ENCODE measurements at places on chromosomes 5 and 9. TPM values are rescaled to one million over a fixed set of nuclear protein-coding genes. Genes with fewer than 3 reads are reported as not detected.

DNA sequence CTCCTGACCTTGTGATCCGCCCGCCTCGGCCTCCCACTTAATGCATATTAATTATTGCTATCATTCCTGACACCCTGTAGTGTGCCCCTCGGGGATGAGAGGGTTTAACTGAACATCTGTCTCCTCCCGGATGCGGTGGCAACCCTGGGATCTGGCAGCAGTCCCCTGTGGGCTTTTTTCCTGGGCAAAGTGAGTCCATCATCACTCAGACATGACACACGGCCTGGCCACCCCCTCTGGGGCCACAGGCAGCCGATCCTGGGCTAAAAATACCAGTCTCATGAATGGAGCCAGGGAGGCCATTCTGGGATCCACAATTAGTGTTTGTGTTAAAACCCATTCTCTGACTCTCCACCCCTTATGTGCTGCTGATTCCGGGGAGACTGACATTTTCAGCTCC, 161.2 kb downstream of the RGS3 start:
- no peak for DNase-seq

POLR1E gene
- polyA plus RNA-seq = 21.6 TPM

DNA sequence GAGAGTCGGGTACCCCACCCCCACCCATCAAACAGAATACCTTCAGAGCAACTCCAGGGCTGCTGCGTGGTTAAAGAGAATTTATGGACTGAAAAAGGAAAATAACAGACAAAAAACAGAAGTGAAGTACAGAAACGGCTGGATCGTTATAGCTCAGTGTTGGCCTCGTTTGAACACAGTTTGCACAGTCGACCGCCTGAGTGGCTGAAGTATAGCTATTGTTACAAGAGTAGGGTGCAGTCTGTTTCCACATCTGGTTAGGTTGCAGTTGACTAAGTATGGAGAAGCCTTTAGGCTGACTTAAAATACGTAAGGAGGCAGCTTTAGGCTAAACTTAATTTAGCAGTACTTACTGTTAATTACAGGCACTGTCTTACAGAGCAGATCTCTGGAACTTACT, 121.2 kb downstream of the GCNT1 start:
- no peak for DNase-seq

- DNase-seq = no peak
Measured at GRCh38 chr5:109880907-109881685, 191.4 kb downstream of the MAN2A1 start.

GRCh38 chr9:93612796-93613154, 36.4 kb downstream of the PHF2 start:
- no peak for DNase-seq

DNA sequence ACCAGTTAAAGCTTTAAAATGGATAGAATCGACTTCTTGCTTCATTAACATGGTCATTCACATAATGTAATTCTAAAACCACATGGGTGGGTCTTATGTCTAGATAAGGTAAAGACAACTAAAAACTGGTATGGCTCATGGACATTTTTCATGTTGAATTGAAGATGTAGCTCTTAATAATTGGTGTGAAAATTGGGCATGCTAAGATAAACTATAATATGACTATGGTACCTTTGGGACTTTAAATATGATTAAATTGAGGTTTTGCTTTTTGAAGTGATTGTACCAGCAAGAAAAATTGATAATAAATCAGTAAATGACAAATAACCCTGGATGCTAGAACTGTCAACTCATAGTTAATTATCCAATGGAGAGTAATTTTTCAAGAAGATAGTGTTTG, 710.7 kb upstream of the PTPRD start:
- no peak for DNase-seq

GRCh38 chr5:72210888-72211678, 103.8 kb downstream of the MAP1B start:
- no peak for DNase-seq

FGD3 gene
- polyA plus RNA-seq = not detected

DNA sequence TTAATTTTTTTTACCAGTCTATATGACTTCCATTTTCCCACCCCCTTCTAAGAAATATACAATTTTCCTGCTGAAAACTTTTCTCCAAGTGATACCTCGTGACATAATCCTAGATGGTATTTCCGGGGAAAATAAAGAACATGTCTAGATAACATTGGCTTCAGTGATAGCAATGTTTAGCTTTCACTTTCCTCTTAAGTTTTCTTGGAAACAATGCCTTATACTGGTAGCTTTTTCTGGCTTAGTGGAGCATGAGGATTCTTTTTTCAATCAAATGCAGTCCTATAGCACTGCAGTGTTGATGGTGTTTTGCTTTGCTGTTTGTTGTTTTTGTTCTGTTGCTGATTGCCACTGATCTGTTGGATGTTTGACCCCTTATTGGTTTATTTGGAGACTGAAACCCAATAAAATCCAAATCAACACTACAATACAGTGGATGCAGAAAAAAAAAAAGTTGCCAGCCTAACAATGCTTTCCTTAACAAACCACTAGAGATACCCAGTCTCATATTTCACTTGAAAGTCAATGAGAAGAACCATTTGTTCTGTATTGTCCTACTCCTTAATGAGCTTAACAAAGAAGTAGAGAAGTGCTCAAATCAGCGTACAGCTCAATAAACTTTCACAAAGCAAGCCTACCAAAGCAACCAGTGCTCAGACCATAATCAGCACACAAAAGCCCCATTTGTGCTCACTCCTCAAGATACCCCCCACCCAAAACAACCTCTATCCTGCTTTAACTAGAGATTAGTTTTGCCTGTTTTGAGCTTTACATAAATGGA, 74.2 kb upstream of the GRAMD2B start:
- DNase-seq = no peak

COL15A1 gene
- 74.5 TPM for polyA plus RNA-seq

- DNase-seq = no peak
Measured at GRCh38 chr5:127451096-127451495, 66.3 kb upstream of the PRRC1 start.

GRCh38 chr5:13572163-13572562, 372.3 kb downstream of the DNAH5 start:
- no peak for DNase-seq

DNA sequence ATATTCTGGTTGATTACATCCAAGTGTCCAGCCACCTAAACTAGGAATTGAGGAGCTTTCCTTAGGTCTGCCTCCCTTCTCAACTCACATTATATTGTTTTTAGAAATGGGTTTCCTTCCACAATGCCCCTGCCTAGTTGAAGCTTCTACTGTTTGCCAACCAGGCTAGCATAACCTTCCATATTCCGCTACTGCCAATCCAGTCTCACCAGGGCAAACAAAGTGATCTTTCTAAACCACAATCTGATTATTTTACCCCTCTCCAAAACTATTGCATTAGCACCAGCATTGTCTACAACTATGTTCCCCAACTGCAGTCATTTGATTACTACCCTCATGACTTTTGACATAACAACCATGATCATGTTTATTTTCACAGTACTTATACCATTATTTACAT, 115.8 kb upstream of the RASEF start:
- no peak for DNase-seq

DNA sequence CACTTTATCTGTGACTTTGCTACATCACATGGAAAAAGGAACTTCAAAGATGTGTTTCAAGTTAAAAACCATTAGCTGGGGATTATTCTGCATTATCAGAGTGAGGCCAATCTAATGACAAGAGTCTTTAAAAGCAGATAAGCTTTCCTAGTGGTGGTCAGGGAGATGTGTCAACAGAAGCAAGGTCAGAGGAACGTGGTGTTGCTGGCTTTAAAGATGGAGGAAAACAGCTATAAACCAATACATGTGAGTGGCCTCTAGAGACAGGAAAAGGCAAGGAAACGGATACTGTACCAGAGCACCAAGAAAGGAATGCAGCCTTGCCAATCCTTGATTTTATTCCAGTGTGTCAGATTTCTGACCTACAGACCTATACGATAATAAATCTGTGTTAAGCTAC, 204.2 kb downstream of the TAF11L14 start:
- no peak for DNase-seq

STK10 gene
- polyA plus RNA-seq = 12.1 TPM

RNF183 gene
- polyA plus RNA-seq = not detected

PCDHGB2 gene
- polyA plus RNA-seq = 4.0 TPM

- no peak for DNase-seq
Measured at GRCh38 chr9:131856105-131856504, 116.2 kb upstream of the RAPGEF1 start.

DNA sequence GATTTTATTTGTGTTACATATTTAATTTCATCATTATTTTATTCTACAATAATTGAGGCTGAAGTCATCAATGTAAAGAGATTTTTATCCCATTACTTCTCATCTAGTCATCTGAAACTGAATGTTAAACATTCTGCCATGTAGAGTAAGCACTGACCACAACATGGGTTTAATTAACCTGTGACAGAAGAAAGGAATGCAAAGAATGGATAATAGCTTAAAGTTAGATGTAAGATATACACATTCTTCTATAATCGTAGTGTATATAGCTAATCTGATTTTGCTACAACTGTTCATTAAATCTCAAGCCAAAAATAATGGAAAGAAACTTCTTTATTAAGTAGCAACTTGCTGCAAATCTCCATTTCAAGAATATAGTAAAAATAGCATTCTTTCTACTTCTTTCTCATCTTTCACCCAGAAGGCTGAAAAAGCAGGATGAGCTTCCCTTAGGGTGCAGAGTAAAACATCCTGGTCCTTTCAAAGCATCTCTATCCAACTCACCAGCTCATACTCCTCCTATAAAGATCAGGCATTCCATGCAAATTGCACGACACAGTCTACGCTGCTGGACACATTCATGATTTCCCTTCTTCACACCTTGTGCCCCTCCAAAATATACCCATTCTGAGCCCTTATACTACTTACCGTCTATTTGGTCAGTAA, 115.2 kb downstream of the EFNA5 start:
- no peak for DNase-seq

SLCO6A1 gene
- not detected for polyA plus RNA-seq

GRCh38 chr5:154309371-154309745, 118.8 kb downstream of the GALNT10 start:
- DNase-seq = peak; percentile 15

DNA sequence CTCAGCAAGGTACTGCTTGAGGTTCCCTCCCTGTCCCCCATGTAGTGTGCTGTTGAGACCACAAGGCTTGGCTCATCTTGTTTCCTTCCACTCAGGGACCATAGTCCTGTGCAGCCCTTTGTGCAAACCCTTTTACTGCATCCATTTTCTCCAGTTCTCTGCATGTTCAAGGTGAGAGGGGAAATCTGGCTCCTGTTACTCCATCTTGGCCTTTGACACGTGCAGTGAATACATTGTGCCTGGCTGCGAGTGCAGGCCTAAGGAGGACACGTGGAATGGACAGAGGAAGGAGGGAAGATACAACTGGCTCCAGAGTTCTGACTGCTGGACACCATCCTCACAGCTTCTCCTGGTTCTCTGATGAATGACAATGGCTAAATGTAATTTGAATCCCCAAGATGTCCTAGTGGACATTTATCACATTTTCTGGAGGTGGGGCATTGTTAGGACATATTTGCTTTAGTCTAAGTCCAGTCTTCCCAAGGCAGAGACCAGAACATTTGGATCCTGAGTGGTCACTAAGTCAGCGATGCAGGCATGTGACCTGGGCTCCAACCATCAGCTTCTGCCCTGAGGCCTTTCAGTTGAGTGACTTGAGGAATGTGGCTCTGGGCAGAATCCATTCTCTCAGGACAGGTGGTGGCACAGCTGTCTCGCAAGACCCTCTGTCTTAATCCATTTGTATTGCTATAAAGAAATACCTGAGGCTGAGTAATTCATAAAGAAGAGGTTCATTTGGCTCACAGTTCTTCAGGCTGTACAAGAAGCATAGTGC, 189.0 kb upstream of the DAP start:
- DNase-seq = no peak

- no peak for DNase-seq
Measured at GRCh38 chr9:91995000-91995655, 45.1 kb upstream of the ROR2 start.

GRCh38 chr5:140322751-140323731, 20.1 kb upstream of the PFDN1 start:
- peak; percentile 77 for DNase-seq

DNA sequence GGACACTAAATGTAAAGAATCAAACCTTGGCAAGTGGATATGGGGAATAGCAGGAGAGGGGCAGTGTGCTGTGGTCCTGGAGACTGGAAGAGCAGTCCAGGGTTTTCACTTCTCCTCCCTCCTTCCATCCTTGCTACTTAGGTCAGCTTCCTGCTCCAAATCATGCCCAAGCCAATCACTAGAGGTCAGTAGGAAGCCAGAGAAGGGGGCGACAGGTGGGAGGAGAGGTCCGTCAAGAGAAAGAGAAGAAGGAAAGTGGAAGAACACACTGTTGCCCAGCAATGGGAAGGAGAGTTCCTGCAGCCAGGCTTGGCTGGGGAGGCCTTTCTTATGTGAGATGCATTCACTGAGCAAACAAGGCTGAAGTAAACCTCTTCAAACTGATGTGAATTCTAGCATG, 289.6 kb downstream of the DTWD2 start:
- no peak for DNase-seq

- DNase-seq = no peak
Measured at GRCh38 chr9:114864471-114864870, 58.6 kb upstream of the TNFSF15 start.

DNA sequence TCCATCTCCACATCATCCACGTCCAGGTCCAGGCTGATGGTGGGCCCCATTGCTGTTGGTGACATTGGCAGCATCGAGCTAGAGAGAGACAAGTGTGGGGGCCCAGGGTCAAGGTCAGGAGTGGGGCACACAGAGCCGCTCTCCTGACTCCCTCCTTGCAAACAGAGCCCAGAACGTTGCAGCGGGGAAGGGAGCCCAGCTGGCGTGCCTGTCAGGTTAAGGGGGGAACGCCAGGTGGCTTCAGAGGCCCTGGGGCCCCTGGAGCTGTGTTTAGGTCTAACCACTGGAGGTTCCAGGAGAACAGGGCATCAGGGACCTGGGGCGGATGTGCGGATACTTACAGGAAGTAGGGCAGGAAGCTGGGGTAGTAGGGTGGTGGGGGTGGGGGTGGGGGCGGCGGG, 7.5 kb downstream of the RNF44 start:
- no peak for DNase-seq

ESM1 gene
- 2.8 TPM for polyA plus RNA-seq

DNA sequence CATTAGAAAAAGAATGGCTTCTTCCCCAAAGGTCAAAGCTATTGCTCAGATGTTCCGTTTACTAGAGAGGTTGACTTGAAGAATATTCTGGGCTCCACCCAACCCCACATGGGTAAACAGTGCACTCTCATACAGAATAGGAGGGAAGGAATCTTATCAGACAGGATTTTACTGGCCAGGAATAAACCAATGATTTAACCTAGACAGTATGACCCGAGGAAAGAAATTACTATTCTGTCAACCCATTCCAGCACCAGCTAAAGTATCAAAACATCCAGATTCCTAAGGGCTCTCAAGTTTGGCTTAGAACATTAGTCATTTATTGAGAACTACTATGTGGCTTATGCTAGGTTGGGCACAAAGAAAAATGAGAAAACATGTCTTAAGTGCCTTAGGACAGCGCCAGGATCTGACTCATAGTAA, 493.6 kb upstream of the KLF4 start:
- peak; percentile 20 for DNase-seq

- DNase-seq = no peak
Measured at GRCh38 chr9:12604164-12604821, 88.9 kb upstream of the TYRP1 start.

CDO1 gene
- polyA plus RNA-seq = 1.8 TPM
